ENCODE measurements at places on chromosomes 7 and 10.
A peak's percentile ranks its signal among the peaks of the same experiment; 100 is the strongest.

DNA sequence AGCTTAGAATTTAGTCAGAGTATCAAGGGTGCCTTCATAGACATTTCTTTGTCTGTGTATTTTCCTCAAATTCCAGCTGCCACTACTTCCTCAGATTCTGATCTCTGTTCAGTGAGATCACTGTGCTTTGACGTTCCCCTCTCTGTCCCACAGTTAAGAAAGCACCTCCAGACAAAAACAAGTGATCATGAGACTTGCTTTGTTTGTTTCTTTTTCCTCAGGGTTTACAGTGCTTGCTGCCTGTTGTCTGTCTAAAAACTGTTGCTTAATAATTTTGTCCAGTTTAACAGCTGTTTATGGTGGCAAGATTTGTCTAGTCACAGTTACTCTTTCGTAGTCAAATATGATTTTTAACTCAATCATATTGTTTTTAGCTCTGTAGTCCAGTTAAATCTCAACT lies 29.1 kb downstream of the TRUB1 start:
- DNase-seq, result no peak
- H3K27me3 ChIP-seq, result no peaks in the 10 kb centered on the region
- no peak overlapping the region for H3K27ac ChIP-seq
- peaks cover 6% of the 10 kb centered on the region for H3K4me1 ChIP-seq
- no peaks in the 10 kb centered on the region for H3K36me3 ChIP-seq

- DNase-seq, result no peak
- H3K4me3 ChIP-seq, result no peak overlapping the region
- no peaks in the 10 kb centered on the region for H3K36me3 ChIP-seq
- no peak overlapping the region for H3K27ac ChIP-seq
Observed at GRCh38 chr7:82450759-82451158, 7.2 kb upstream of the CACNA2D1 start.

- H3K4me1 ChIP-seq, result peaks cover 14% of the 10 kb centered on the region
- peaks cover 20% of the 10 kb centered on the region for H3K36me3 ChIP-seq
- peak; percentile 8 for DNase-seq
- H3K4me3 ChIP-seq, result no peak overlapping the region
- no peaks in the 10 kb centered on the region for H3K27me3 ChIP-seq
- no peak overlapping the region for H3K27ac ChIP-seq
Observed at GRCh38 chr7:44060091-44060947, 5.0 kb downstream of the PGAM2 start.

- no peaks in the 10 kb centered on the region for H3K27me3 ChIP-seq
- H3K27ac ChIP-seq, result no peak overlapping the region
- H3K4me1 ChIP-seq, result no peaks in the 10 kb centered on the region
- H3K36me3 ChIP-seq, result no peaks in the 10 kb centered on the region
- DNase-seq, result no peak
Observed at GRCh38 chr10:122347170-122347841, 27.2 kb upstream of the PLEKHA1 start.

- H3K36me3 ChIP-seq, result no peaks in the 10 kb centered on the region
- H3K27ac ChIP-seq, result no peak overlapping the region
- H3K4me3 ChIP-seq, result no peak overlapping the region
- no peaks in the 10 kb centered on the region for H3K4me1 ChIP-seq
- no peak for DNase-seq
Observed at GRCh38 chr7:114653364-114654088, 238.9 kb downstream of the FOXP2 start.

GRCh38 chr10:126090443-126090842 lies 194.1 kb downstream of the FANK1 start:
- no peak for DNase-seq
- H3K36me3 ChIP-seq, result no peaks in the 10 kb centered on the region
- H3K27me3 ChIP-seq, result no peaks in the 10 kb centered on the region
- H3K27ac ChIP-seq, result no peak overlapping the region

DNA sequence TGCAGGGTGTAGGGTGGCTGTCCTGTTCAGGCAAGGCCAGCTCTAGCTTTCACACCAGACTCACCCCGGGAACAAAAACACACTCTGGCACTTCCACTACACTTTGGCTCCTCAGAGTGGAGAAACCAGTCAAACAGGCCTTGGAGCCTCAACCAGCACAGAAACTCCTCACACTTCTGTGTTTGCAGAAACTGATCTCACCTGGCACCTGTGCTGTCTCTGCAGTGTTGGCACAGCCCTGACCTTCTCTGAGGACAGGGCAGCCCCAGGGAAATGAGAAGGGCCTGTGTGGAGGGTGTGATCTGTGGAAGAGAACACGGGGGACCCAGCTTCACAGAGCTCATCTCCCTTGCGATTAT lies 4.1 kb upstream of the CALML5 start:
- H3K4me3 ChIP-seq, result no peak overlapping the region
- peaks cover 58% of the 10 kb centered on the region for H3K4me1 ChIP-seq
- no peaks in the 10 kb centered on the region for H3K27me3 ChIP-seq
- H3K27ac ChIP-seq, result peak overlapping the region; percentile 75
- H3K36me3 ChIP-seq, result no peaks in the 10 kb centered on the region
